ENCODE measurements at places on chromosomes 5 and 9. TPM values are rescaled to one million over a fixed set of nuclear protein-coding genes. Genes with fewer than 3 reads are reported as not detected.

MCC gene
- total RNA-seq: 20.6 TPM

GRCh38 chr9:109708451-109708945, 71.5 kb upstream of the PALM2AKAP2 start:
- DNase-seq: peak; percentile 28

DNA sequence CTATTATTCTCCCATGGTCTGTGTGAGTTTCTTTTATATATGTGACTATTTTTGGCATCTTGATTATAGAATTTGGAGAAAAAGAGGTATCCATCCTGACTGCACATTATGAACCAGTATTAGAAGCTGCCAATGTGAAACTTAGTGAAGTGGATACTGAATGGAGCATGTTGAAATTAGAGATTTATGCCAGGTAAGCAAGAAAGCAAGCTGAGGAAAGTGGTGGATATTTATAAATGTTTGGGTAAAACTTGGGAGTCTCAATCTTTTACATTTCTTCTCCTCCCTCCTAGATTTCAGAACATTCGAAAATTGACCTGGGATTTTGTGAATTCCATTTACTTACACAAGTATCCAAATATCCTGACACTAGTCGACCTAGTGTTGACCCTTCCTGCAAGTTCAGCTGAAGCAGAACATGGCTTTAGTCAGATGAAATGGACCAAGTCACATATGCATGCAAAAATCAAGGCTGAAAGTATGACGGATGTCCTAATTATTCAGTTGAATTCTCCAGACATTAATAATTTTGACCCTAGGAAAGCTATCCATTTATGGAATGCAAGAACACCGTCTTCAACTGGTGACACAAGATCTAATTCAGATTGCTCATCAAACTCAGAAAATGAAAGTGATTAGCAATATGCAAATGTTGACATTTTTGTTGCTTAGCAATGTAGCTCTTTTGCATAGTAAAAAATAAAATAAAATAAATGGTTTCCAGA, 66.8 kb upstream of the IL7R start:
- DNase-seq: no peak

GRCh38 chr9:97332993-97333392, 25.5 kb downstream of the CCDC180 start:
- DNase-seq: no peak

All from IMR-90 (cell line).